ENCODE measurements at places on chromosomes 7 and 10.

DNA sequence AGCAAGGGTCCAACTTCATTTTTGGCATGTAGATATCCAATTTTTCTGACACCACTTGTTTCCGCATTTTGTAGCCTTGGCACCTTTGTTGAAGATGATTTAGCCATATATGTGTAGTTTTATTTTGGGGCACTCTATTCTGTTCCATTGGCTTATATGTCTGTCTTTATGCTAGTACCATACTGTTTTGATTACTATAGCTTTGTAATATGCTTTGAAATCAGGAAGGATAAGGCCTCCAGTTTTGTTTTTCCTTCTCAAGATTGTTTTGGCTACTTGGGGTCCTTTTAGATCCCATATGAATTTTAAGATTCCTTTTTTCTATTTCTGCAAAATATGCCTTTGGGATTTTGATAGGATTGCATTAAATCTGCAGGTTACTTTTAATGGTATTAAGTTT, 9.5 kb upstream of the BTBD16 start:
- no peak for DNase-seq

GRCh38 chr10:95275726-95276366, 15.0 kb downstream of the PDLIM1 start:
- no peak for DNase-seq

DNA sequence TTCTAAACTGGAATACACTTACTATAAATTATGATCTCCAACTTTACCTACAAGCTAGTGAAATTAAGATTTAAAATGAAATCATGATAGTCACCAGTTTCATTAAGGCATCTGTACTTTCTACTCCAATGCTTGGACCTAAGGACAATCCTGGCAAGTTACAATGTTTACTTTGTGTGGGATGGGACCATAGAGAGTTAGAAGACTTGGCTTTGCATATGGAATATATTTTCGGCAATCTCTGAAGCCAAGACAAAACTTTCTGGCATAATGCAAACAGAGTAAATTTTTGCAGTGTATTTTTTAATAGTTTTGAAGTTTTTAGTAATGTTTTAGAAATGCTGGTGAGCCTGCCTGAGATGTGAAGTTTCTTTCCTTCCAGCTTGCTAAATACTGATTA, 248.9 kb downstream of the ABCA13 start:
- no peak for DNase-seq

GRCh38 chr10:60341969-60342368, 47.7 kb downstream of the ANK3 start:
- no peak for DNase-seq

DNA sequence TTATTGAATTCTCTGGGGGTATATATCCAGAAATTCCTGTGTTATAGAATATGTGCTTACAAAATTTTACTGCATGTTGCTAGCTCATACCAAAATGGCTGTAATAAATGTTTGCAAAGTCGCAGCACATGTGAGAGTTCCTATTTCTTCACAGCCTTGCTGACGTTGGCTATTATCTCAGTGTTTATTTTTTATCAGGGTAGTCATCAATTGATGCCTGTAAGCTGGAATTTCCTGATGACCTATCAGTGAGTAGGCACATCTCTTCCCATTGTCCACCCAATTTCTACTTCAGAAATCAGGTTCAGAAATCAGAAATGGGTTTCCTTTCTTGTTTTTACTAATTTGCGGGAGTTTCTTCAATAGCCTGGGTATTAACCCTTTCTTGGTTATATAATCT, 268.1 kb upstream of the FZD8 start:
- DNase-seq, result no peak

- DNase-seq, result no peak
These were observed 11.0 kb downstream of the MPP7 start for GRCh38 chr10:28291881-28292297.

Measured in NCI-H2171 treated with DMSO at 0.1 percent for 48 hours (cell line).